Bone marrow (tissue), 2 donors: ENCODE measurements at places on chromosomes 5 and 9.

GRCh38 chr5:168424594-168425323, 61.5 kb upstream of the RARS1 start:
- no peak for DNase-seq

- no peak for DNase-seq
Measured at GRCh38 chr9:41229408-41230401, 40.6 kb upstream of the ZNG1F start.

DNA sequence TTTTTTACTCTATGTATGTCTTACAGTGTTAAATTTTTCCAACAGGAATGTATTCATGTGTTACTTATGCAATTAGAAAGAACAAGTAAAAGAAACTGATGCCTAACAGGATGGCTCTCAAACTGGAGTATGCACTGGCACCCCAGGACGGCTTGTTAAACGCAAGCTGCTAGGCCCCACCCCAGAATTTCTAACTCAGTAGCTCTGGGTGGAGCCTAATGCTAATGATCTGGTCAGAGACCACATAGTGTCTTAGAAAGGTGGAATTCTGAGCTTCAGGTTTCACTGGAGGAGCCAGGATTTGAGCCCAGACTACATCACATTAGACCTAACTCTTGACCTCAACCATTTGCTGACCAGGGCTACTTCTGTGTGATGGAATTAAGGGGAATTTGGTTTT, 34.4 kb downstream of the SHC3 start:
- no peak for DNase-seq

DNA sequence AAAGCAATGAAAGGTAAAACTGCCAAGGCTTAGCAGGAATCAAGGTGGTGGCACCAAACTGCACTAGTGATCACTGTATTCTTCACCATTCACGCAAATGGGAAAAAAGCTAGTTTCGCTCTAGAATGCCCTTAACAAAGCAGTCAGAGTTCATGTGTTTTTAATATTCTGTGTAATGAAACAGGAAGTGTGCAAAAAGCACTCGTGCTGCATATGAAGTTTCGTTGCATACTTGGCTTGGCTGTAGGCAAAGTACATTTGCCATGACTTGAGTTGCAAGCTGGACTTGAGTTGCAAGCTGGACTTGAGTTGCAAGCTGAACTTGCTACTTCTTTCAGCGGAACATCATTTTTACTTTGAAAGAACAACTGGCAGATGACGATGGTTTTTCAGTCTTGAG, 55.4 kb downstream of the FOXI1 start:
- DNase-seq = no peak

DNA sequence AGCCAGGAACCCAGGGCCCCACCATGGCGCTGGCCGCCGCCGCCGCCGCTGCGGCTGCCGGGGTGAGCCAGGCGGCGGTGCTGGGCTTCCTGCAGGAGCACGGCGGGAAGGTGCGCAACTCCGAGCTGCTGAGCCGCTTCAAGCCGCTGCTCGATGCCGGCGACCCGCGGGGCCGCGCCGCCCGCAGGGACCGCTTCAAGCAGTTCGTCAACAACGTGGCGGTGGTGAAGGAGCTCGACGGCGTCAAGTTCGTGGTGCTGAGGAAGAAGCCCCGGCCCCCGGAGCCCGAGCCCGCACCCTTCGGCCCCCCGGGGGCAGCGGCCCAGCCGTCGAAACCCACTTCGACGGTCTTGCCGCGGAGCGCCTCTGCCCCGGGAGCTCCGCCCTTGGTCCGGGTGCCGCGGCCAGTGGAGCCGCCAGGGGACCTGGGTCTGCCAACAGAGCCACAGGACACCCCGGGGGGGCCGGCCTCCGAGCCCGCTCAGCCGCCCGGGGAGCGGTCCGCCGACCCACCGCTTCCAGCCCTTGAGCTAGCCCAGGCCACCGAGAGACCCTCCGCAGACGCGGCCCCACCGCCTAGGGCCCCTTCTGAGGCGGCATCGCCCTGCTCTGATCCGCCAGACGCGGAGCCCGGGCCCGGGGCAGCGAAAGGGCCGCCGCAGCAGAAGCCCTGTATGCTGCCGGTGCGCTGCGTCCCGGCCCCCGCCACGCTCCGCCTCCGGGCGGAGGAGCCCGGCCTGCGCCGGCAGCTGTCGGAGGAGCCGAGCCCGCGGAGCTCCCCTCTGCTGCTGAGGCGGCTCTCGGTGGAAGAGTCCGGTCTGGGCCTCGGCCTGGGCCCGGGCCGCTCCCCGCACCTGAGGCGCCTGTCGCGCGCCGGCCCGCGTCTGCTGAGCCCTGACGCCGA, 749 bp downstream of the SOWAHA start:
- DNase-seq = no peak

DNA sequence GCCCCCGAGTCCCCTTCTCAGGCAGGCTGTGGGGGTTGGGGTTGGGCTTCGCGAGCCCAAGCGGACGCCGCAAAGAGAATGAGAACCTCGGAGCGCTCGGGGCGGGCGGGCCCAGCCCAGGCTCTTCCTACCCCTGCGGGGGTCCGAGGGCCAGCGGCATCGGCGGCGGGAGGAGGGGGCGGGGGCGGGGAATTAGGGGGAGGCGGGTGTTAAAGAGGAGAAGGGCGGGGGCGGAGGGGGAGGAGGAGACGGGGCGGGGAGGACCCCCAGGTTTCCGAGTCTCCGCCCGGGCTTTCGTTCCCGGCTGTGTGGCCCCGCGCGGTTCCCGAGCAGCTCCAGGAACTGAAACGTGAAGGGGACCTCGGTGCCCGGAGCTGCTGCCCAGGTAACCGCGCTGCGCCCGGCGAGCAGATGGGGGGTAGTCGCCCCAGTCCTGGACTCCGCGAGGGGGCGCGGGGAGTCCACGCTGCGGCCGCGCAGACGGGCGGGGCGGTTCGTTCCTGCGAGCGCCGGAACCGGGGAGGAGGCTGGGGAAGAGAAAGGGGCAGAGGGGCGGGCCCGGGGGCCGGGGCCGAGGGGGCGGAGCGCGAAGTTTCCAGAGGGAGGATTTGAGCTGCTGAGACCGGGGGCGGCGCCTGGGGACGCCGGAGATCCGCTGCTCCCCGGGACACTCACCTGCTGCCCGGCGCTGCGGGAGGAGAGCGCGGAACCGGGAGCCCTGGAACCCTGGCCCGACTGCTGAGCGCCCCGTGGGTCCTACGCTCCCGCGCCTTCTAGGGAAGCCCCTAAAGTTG, 38.4 kb upstream of the PLEKHG4B start:
- no peak for DNase-seq

DNA sequence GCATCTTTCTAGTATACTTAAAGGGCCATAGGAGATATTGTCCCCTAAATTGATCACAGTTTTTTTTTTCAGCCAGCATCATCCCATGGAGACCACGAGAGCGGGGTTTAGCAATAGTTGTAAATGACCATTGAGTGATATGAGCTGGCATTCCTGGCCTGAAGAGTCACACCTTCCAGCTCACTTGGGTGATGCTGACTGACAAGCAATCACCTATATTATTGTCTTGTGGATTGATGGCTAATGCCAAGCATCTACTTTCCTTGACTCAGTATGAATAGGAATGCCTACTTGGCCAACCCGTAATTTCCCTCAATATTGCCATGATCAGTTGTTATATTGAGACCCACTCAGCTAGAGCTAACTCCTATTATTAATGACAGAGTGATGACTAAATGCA, 70.5 kb downstream of the ADAMTSL1 start:
- no peak for DNase-seq

DNA sequence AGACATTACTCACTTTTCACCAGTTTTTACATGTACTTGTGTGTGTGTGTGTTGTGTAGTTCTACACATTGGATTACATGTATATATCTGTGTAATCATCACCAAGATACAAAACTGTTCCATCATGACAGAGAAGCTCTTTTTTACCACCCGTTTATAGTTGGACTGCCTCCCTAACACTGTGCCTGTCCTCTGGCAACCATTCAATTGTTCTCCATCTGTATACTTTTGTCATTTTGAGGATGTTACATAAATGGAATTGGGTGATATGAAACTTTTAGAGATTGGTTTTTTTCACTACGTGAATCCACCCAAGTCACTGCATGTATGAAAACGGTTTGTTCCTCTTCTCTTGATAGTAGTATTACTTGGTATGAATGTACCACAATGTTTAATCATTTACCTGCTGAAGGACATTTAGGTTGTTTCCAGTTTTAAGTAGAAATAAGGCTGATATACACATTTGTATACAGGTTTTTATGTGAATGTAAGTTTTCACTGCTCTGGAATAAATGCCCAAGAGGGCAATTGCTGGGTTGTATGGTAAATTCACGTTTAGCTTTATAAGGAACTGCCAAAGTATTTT, 126.2 kb downstream of the MAPKAP1 start:
- DNase-seq = no peak

- no peak for DNase-seq
Measured at GRCh38 chr5:73901455-73901854, 275.5 kb downstream of the ARHGEF28 start.

- DNase-seq = no peak
Measured at GRCh38 chr5:160245506-160246086, 16.3 kb downstream of the FABP6 start.

GRCh38 chr5:179379321-179379890, 34.1 kb upstream of the ADAMTS2 start:
- DNase-seq = no peak

- DNase-seq = no peak
Measured at GRCh38 chr9:77969083-77969482, 62.5 kb downstream of the GNAQ start.

DNA sequence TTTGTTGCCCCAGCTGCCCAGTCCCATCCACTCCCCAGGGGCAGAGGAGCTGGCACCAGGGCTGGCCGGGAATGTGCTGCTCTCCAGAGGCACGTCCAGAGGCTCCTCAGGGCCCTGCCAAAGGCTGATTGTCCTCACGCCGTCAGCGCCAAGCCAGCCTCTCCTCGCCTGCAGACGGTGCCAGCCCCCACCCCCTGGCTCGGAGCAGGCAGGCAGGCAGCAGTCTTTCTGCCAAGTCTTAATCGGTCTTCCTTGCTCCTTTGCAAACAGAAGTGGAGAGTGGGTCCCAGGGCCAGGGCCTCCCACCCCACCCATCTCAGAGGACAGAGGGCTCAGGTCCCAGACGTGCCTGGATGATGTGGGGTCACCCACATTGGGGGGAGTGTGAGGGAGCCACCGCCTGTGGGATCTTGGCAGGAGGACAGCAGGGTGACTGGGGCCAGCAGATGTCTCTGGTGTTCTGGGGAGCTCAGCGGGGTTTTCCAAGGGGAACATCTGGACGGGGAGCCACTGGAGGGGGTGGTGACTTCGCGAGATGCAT, 36.3 kb downstream of the FAM163B start:
- DNase-seq = no peak

- DNase-seq = no peak
Measured at GRCh38 chr5:149004559-149004958, 58.3 kb downstream of the SH3TC2 start.

GRCh38 chr5:39274398-39275085, 55.2 kb upstream of the FYB1 start:
- DNase-seq = no peak

DNA sequence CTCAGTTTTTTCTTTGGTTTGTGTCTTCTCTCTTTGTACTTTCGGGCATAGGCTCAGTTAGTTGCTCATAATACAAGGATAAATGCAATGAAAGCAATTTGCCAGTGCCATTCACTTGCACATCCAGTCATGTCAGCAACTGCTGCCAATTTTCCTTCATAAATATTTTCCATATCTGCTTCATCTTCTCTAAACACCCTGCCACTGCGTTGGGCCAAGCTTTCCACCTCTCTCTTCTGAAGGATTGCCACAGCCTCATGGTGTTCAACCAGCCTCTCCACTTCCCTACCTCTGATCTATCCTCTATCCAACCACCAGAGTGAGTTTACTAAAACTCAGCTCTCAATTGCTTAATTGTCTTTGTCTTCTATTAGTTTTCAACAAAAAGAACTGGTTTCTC, 192.5 kb upstream of the ZNF462 start:
- no peak for DNase-seq

- no peak for DNase-seq
Measured at GRCh38 chr9:110142253-110142652, 65.7 kb downstream of the C9orf152 start.

GRCh38 chr9:130756037-130756436, 62.5 kb downstream of the EXOSC2 start:
- no peak for DNase-seq

DNA sequence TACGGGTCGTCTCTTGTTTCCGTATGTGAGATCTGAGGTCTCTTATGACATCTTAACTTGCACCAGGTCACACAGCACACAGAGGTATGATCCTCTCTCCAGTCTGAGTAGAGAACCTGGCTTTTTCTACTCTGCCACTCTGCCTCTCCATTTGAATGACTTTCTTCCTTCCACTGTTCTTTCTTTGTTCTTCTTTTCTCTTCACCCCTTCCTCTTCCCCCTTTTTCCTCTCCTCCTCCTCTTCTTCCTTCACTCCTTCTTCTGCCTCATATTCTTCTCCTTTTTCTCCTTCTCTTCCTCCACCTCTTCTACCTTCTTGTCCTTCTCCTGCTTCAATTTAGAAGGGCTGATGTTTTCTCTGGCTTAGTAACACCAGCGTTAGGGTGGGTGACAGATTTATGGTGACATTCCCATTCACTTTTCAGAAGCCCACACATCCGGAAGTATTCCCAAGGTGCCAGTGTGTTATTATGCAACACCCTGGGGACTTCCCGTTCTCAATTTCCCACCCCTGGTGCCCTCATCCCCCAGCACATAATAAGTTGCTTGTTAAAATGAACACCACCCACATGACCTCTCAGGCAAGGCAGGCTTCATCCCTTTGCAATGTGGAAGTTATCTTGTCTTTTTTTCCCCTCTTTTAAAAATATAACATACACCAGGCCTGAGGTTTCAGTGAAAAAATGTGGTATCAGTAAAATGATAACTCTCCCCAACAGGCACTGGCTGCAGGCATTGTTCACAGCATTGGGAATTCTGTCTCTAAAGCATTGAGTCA, 122.0 kb downstream of the PAPPA start:
- no peak for DNase-seq

GRCh38 chr9:81685763-81686613, 3.4 kb downstream of the TLE1 start:
- DNase-seq = no peak
